ENCODE measurements at places on chromosomes 13 and 19.
A peak's percentile ranks its signal among the peaks of the same experiment; 100 is the strongest.

GRCh38 chr13:64327505-64328194 lies 2902.5 kb downstream of the PCDH9 start:
- no peak for DNase-seq

- DNase-seq, result no peak
Measured at GRCh38 chr19:5893296-5893903, 10.2 kb downstream of the NDUFA11 start.

DNA sequence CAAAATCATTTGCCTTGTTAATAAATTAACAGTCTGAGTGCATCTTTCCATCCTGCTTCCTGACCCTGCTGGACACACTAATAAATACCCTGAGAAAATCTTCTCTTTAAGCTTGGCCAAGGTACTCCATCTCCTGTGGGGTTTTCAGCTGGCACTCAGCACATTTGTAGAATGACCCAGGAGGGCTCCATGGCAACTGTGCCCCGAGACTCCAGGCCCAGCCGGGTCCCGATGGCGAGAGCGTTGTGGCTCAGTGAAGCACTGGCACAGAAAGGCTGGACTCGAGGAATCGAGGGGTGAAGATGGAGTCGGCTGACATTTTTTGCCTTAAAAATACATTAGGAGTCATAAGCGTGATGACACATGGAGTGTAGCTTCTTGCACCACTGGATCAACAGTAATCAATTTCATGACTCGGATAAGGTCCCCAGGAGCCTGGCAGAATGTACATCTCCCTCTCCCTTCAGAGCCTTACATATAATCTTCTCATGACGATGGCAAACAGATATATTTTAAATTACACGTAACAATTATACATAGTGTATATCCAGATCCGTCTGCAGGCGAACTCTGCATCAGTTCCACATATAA lies 85.4 kb downstream of the SLC7A1 start:
- no peak for DNase-seq

DNA sequence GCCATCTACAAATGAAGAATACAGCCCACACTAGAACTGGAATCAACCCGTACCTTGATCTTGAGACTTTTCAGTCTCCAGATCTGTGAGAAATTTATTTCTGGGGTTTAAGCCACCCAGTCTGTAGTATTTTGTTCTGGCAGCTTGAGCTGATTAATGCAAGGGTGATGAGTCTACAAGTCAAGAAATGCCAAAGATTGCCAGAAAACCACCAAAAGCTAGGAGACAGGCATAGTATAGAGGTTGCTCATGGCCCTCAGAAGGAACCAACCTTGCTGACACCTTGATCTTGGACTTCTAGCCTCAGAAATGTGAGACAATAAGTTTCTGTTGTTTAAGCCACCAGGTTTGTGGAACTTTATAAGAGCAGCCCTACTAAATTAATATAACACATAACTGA lies 428.2 kb upstream of the KLF12 start:
- DNase-seq, result no peak

GRCh38 chr13:40175639-40176038 lies 490.8 kb downstream of the FOXO1 start:
- no peak for DNase-seq

DNA sequence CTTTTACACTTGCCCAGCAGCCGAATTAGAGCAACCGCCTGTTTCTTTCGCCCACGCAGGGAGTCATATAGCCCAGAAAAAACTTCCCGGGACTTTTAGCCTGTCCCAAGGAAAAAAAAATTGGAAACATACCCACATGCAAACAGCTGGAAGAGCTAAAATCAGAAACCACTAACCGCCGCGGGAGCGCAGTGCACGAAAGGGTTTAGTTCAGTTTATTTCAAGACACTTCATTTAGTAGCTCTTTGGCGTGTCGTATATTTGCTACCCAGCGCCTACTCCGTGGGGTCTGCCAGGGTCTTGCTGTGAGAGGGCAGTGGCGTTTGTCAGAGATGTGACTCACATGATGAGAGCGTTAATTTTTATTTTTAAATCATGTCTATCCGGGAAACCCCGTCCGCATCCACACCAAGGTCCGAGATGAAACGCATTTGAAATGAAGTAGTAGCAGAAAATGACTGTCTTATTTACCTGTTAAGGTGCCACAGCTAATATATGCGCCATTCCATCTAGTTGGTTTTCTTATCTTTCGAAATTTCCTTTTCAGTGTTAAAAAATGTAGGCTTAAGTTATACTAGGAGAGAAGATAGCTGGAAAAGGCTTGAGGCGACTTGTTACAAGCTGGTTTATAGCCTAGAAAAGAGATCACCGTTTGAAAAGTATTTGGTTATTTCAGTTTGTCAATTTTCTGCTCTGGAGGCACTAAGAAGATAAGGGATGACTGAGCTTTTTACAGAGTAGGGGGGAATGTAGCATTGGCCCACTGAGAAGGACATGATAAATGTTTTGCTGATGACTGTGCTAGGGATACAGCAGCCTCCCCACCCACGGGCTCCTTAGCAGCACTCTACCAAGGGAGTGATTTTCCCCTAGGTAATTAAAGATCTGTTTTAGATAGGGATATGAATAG lies 1.7 kb downstream of the KLF5 start:
- DNase-seq, result peak; percentile 24

DNA sequence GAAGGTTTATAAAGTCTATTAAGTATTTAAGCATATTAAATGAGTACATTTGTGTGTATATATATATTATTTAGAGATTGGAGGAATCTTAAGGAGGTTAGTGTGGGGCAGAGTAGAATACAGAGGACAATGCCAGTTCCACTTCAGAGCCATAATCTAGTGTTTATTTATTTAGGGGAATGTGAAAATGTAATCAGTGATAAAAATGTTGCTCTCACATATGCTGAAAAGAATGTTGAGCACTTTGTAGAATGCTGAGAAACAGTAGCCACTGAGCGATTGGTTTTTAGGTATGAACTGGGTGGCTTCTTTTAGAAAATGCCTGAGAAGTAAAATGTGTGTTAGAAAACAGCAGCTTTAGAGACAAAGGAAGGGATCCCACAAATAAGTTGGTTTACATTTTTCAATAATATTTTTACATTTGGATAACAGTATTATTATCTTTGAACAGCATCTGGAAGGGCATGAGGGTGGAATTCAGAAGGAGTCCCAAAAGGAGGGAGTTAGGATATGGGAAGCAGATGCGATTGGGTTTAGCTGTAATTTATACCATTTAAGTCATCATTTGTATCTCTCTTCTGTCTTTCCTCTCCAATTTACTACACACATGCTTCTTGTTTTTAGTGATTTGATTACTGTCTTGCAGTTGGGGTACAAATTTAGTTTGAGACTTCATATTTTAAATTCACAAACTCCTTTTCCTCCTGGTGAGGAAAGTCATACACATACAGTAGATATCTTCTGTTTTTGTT lies 68.6 kb downstream of the NDFIP2 start:
- DNase-seq, result no peak

- no peak for DNase-seq
Measured at GRCh38 chr13:92297971-92298942, 899.8 kb downstream of the GPC5 start.

- DNase-seq, result no peak
Measured at GRCh38 chr19:51784922-51785690, 9.9 kb upstream of the FPR3 start.

GRCh38 chr13:84571264-84571663 lies 689.0 kb upstream of the SLITRK1 start:
- DNase-seq, result no peak

DNA sequence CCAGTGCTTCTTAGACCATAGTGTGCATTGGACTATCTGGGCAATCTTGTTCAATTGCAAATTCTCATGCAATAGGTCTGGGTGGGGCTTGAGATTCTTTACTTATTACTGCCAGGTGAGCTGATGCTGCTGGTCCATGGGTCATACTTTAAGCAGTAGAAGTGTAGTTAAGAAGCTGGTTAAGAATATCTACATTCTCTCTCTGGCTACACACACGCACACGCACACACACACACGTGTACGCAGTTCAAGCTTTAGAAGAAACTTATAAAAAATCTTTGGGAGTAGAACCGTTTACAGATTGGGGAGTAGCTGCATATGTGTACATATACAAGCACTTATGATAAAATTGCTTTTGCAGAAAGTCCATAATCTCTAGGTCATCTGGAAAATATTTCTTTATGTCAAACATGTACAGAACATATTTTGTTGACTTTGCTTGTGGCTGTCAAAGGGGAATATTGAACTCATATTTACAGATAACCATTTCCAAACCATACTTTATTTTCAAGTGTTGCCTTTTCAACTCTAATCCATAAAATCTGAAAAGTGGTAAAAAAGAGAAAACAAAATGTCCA lies 99.7 kb downstream of the GPC6 start:
- DNase-seq, result no peak

- no peak for DNase-seq
Measured at GRCh38 chr19:48806818-48807589, 3.8 kb downstream of the BCAT2 start.

GRCh38 chr13:46668302-46668720 lies 115.3 kb downstream of the LRCH1 start:
- DNase-seq, result peak; percentile 89

DNA sequence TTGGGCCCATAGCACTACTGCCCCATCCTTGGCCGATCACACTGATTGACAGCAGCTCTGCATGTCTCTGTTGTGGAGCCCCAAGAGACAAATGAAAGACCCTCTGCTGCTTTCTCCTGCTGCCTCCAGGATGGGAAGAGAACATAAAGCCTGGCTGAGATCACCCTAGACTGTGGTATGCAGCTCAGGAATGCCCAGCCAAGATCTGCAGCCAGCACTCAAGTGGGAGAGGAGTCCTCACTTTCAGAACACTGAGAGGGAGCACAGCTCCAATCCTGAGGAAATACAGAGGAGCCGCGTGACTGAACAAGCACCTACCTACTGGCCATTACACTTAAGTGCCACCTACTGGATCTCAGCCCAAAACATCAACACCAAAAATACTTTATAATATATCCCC lies 203.0 kb downstream of the POSTN start:
- no peak for DNase-seq

DNA sequence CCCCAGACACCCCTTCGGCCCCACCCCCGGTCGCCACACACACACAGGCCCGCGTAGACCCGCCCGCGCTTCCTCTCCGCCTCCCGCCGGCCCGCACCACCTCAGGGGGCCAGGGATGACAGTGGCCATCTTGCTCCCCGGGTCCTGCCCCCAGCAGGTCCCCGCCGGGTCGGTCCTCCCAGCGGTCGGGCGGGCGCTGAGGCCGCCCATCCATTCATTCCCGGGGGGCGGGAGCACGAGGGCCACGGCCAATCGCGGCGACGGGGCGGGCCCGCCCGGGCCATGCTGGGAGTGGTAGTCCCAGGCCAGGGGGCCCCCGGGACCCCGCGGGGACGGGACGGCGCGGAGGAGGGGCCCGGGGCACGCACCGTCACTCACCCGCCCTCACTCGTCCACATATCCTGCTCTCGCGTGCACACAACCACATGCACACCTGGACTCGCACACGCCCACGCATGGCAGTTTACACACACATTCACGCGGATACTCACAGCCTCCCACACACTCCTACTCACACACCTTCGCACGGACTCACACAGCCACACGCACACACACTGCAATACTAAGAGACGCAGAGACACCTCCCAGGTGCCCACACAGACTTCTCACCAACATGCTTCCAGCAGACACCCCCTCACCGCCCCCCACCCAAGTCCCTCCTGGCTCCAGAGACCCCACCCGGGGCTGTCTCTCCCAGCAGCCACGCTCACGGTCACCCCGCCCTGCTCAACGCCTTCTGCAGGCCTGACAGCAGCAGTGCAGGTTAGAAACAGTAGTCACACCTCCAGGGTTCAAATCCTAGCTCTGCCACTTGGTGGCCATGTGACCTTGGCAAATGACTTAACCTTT lies at the start of gene DPF1:
Gene DPF1, minus strand, starts transcription at position 209 of the 849 bp plus-strand sequence. Its CDS starts 80 bp downstream, at position 129.
- DNase-seq, result peak; percentile 61

- no peak for DNase-seq
Measured at GRCh38 chr19:33075519-33075918, 5.5 kb upstream of the GPATCH1 start.

- no peak for DNase-seq
Measured at GRCh38 chr19:29266001-29266400, 53.0 kb upstream of the UQCRFS1 start.

- no peak for DNase-seq
Measured at GRCh38 chr19:55441692-55442321, 1.3 kb downstream of the SHISA7 start.

DNA sequence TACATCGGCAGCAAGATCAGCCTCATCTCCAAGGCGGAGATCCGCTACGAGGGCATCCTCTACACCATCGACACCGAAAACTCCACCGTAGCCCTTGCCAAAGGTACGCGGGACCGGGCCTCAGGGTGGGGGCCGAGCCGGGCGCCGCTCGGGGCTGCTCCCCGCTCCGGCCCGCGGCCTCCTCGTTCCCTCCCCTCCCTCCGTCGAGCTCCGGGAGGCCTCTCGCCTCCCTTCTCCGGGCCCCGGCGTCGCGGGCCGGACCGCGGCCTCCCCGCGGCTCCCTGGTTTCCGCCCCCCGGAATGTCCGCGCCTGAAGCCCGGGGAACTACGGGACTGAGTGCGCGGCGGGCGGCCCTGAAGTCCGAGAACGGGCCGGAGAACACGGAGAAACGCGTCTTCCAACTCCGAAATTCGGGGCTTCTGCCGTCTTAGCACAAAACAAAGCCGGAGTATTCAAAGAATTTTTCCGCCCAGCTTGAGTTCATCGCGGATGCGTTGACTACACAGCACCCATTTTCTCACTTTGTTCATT lies 423 bp downstream of the LSM14A start:
- DNase-seq, result peak; percentile 55

GRCh38 chr13:48979892-48980291 lies 4.2 kb downstream of the FNDC3A start:
- no peak for DNase-seq

DNA sequence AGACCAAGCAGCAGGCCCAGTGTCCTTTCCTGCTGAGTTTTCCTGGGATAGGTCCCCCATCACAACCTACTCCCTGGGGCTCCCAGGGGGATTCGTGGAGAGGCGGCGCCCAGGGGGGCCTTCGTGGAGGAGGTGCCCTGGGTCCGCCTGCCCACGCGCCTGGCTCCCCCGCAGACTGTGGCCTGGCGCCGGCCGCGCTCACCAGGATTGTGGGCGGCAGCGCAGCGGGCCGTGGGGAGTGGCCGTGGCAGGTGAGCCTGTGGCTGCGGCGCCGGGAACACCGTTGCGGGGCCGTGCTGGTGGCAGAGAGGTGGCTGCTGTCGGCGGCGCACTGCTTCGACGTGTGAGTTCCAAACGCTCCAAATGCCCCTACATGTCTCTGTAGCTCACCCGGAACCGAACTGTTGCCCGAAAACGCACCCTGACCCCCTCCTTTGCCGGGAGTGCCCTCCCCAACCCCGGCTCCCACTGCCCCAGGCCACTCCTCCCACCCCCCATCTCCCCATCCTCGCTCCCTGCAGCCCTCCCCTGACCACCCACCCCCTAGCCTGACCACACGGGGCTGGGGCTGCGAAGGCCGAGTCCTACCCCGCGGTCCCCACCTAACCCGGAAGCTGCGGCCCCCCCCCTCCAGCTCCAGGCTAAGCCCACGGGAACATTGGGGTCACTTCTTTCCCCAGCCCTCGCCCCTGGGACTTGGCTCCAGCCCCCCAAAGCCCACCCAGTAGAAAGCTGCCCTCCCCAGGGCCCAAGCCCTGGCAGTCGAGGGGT lies 3.3 kb downstream of the TIMM13 start:
- no peak for DNase-seq

- DNase-seq, result no peak
Measured at GRCh38 chr19:39949026-39949747, 14.8 kb upstream of the FCGBP start.

- peak; percentile 83 for DNase-seq
Measured at GRCh38 chr19:41223431-41224234, 4.6 kb downstream of the AXL start.

- no peak for DNase-seq
Measured at GRCh38 chr19:14160017-14160703, 23.8 kb upstream of the ASF1B start.

GRCh38 chr13:114134944-114135610 lies 2.7 kb upstream of the RASA3 start:
- DNase-seq, result no peak

Measured in endothelial cell of umbilical vein (primary cell).